ENCODE measurements at places on chromosomes 7 and 10.

- DNase-seq, result no peak
Measured at GRCh38 chr7:85023916-85024315, 162.9 kb downstream of the SEMA3D start.

- no peak for DNase-seq
Measured at GRCh38 chr7:42154173-42154572, 82.8 kb downstream of the GLI3 start.

DNA sequence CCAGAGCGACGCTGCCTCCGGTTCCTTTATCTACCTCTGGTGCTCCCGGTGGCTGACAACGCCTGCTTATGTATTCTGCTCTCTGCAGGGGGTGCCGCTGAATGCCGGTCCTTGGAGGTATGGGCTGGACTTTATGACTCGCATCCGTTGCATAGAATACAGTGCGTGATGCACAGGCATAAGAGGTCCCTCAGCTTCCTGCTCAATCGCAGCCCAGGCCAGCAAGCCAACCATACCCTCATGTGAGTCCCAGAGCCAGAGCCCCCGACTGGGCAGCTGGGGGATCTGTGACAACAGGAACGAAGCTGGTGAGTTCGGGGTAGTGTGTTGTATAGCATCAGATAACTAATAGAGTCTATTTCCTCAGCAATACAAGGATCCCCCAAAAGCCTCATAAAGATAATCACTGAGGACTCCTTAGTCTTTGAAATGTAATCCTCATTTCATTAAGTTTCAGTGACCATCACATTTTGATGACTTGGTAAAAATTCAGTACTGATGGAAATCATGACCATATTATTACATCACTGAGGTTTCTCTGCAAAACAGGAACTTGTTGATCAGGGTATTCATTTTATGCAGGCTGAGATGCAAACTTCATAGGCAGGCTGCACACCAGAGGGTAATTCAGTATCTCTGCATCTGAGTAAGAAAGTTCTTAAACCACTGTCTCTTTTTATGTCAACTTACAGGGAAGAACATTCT, 607.8 kb downstream of the PTPRN2 start:
- no peak for DNase-seq

GRCh38 chr7:22364900-22365299, 7.9 kb upstream of the RAPGEF5 start:
- DNase-seq, result no peak

DNA sequence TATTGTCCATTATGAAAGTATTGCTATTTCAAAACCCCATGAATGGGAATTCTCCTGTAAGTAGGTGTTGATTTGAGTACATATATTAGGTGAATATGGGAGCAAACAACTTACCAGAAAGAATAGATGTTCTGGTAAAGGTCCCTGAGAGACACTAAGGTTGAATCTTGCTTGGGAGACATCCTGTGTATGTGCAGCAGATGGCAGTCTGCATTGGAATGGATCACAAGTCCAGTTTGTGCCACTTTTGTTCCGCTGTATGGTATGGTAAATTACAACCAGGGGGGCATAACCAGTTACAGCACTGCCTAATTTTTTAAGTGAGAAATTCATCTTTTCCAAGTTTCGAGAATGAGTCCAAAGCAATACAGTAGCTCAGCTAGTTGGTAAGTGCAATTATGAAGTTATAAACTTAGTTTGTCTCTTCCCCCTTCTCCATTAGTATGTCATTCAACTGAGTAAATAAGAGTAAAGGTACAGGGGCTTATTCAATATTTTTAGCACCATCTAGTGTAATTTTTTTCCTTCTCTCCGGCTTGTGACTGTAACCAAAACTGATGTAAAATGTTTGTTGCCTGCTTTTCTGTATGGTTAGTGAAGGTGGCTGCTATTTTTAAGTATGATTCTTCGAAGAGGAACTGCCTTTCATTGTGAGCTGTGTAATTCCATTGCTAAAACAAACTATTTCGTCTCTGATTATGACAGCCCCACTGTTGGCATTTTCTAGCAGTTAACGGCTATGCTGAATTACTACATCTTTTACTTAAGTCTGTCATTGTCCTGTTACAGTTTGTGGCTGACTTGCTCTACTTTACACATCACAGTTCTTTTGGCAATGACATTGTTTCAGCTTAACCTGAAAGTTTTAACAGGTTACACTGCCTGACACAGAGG, 2.8 kb downstream of the MCU start:
- DNase-seq, result no peak

DNA sequence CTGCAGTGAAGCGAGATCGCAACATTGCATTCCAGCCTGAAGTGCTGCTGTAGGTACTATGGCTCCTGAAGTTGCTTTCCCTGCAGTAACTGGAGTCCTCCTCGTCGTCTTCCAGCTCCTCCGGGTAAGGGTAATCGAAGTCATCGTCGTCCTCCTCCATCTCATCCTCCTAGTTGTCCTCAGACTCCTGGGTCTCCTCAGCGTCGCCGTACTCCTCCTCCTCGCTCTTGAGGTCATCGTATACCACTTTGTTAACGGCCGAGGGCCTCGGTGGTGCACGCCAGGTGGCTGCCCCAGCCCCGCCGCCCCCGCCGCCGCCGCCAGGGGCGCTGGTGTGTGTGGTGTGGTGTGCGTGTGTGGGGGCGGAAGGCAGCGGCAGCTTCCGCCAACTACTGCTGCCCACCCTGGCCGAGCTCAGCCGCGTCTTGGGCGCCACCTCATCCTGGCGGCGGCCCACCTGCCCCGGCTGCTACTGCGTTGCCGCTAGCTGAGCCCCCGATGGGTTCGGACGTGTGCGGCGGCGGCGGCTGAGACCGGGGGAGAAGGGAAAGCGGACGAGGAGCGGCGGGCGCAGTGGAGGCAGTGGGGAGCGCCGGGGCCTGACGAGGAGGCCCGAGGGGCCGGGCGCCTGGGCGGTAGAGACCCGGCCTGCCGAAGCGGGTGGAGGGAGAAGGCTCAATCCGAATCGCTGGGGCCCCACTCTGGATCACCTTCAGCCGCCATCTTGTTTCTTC, 11.8 kb upstream of the ACBD5 start:
- peak; percentile 28 for DNase-seq
